ENCODE measurements at places on chromosomes 16 and 17.

DNA sequence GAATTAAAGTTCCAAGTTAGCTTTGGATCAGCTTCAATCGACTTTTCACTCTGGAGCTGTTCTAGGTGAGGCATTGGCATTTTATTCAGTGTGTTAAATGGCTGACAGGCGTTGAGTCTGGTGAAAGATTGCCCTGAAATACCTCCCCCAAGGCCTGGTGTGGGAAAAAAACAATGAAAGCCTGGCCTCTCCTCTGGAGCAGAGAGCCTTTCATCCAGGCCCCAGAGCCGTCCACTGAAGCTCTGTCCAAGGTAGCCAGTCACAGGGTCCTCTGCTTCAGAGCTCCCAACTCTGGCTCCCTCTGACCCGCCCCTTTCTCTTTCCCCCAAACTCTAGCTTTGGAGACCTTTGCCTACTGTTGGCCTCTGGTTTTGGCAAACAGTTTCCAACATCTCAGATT, 123.6 kb upstream of the CRHR1 start:
- H3K27me3 ChIP-seq: no peaks in the 10 kb centered on the region
- H3K4me3 ChIP-seq: no peak overlapping the region
- no peak for DNase-seq
- H3K4me1 ChIP-seq: no peaks in the 10 kb centered on the region
- H3K36me3 ChIP-seq: no peaks in the 10 kb centered on the region

GRCh38 chr16:4846503-4846900, 586 bp downstream of the GLYR1 start:
- H3K36me3 ChIP-seq: peaks cover 36% of the 10 kb centered on the region
- H3K4me1 ChIP-seq: peaks cover 12% of the 10 kb centered on the region
- peak overlapping the region; percentile 97 for H3K27ac ChIP-seq
- peak overlapping the region; percentile 74 for H3K4me3 ChIP-seq
- no peaks in the 10 kb centered on the region for H3K27me3 ChIP-seq

- no peak overlapping the region for H3K4me3 ChIP-seq
- no peak for DNase-seq
These were observed 27.2 kb upstream of the C16orf95 start for GRCh38 chr16:87344165-87344930.

DNA sequence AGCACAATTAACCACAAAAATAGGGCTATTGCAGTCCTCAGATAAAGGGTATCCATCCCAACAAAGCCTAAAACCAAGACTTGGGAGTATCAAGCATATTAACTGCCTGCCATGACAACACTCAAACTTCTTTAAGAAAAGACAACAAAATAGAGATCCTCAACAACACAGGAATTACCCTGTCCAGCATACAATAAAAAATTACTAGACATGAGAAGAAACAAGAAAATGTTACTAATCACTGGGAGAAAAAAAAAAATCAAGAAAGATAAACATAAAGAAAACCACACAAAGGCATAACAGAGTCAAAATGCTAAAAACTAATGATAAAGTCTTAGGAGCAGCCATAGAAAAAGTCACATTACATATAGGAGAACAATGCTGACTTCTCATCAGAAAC, 73.9 kb downstream of the SLC39A11 start:
- H3K27ac ChIP-seq: no peak overlapping the region
- H3K27me3 ChIP-seq: no peaks in the 10 kb centered on the region
- DNase-seq: no peak
- no peaks in the 10 kb centered on the region for H3K4me1 ChIP-seq

- peak; percentile 86 for DNase-seq
- no peak overlapping the region for H3K4me3 ChIP-seq
- H3K36me3 ChIP-seq: no peaks in the 10 kb centered on the region
- H3K27ac ChIP-seq: peak overlapping the region; percentile 75
- H3K27me3 ChIP-seq: peaks cover 5% of the 10 kb centered on the region
These were observed 4.4 kb downstream of the FMNL1 start for GRCh38 chr17:45225964-45226530.

DNA sequence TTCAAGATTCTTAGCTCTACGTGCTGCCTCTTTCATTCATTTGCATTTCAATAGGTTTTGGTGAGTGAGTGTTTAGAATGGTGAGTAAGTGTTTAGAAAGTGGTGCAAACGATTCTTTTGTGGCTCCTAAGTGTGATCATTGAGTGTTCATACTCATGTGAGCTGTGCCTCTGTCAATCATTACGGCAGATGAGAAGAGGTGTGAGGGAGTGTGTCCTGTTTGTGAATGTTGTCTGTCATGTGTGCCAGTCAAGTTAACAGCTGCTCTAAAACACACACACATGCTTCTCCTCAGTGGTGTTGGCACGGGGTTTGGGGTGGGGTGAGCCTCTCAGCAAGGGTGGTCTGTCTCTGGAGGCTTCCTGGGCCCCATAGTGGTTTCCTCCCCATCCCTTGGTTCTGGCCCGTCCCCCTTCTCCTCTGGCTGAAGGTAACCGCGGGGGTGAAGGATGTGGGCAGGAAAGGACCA, 11.4 kb downstream of the MYL4 start:
- H3K27me3 ChIP-seq: no peaks in the 10 kb centered on the region
- H3K36me3 ChIP-seq: no peaks in the 10 kb centered on the region
- H3K4me1 ChIP-seq: peaks cover 22% of the 10 kb centered on the region
- H3K27ac ChIP-seq: no peak overlapping the region
- no peak overlapping the region for H3K4me3 ChIP-seq

GRCh38 chr16:53498984-53499383, 4.0 kb downstream of the AKTIP start:
- H3K4me1 ChIP-seq: peaks cover 5% of the 10 kb centered on the region
- H3K36me3 ChIP-seq: peaks cover 54% of the 10 kb centered on the region
- no peaks in the 10 kb centered on the region for H3K27me3 ChIP-seq
- no peak for DNase-seq
- H3K4me3 ChIP-seq: no peak overlapping the region

DNA sequence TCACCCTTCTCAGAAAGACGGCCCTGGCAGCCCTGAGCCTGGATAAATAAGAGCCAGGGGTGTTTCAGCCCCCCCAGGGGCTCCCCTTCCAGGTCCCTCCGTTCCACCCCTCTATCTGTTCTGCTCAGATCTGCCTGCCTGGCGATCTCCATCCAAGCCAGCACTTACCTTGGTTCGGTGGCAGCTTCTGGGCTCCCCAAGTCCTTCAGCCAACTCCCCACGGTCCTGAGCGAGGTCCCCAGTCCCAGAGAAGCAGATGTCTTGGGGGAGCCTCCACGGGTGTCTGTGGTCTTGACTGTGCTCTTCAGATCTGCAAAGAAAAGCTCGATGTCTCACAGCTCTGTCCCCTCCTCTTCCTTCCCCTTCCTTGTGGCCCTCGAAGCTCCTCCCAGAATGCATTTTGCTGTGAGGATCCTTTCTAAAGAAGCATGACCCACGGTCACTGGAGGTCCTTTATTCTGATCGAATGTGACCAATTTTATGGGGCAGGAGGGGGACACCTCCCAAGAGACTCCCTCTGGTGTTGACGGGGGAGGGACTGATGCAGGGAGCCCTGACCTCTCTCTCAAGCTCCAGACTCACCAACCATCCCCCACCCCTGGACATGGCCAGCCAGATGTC, at the start of gene PIK3R6:
PIK3R6 (minus strand) TSS at position 314 of the 621 bp plus-strand sequence. CDS start 17,880 bp downstream, outside the sequence.
- DNase-seq: no peak
- no peaks in the 10 kb centered on the region for H3K27me3 ChIP-seq
- no peak within 1 kb of the TSS for H3K27ac ChIP-seq
- no peaks in the 10 kb centered on the region for H3K4me1 ChIP-seq
- H3K4me3 ChIP-seq: peak within 1 kb of the TSS; percentile 23
- H3K36me3 ChIP-seq: no peaks in the 10 kb centered on the region

GRCh38 chr16:56929639-56930038, 2.3 kb upstream of the HERPUD1 start:
- peaks cover 6% of the 10 kb centered on the region for H3K4me1 ChIP-seq
- no peaks in the 10 kb centered on the region for H3K27me3 ChIP-seq
- no peak for DNase-seq
- no peak overlapping the region for H3K27ac ChIP-seq
- H3K36me3 ChIP-seq: no peaks in the 10 kb centered on the region

DNA sequence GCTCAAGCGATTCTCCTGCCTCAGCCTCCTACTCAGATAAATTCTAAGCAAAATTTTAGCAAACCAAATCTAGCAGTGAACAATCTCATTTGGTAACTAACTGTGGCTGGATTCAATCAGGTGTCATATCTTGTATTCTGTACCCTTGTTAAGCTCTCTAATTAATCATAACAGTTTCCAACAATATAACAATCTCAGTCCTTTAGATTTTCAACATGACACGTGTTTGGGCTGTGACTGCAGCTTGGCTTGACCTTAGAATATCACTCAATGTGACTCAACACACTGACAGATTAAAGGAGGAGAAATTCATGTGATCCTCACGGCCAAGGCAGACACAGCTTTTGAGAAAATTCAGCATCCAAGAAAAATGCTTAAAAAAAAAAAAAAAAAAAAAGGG, 133.6 kb downstream of the BANP start:
- no peak for DNase-seq
- H3K27ac ChIP-seq: no peak overlapping the region

DNA sequence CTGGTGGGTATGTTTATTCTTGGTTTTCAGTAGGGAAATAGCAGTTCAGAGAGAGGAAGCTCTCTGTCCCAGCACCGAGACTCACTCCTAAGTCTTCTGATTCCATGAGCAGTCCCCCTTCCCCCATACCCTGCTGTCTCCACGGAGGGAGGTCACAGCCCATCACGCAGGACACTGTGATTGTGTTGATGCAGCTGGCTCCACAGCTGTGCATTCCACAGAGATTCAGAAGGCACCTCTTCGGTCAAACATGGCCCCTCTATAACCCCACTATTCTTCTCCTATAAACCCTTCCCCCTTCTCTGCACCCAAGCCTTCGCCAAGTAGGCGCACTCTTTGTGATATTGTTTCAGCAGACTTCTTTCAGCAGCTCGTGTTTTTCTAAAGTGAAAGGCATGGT, 104.3 kb upstream of the HLF start:
- no peak for DNase-seq
- no peak overlapping the region for H3K4me3 ChIP-seq
- no peak overlapping the region for H3K27ac ChIP-seq
- H3K36me3 ChIP-seq: no peaks in the 10 kb centered on the region

- DNase-seq: no peak
- H3K4me1 ChIP-seq: peaks cover 3% of the 10 kb centered on the region
These were observed 49.2 kb upstream of the STH start for GRCh38 chr17:45949755-45950320.

DNA sequence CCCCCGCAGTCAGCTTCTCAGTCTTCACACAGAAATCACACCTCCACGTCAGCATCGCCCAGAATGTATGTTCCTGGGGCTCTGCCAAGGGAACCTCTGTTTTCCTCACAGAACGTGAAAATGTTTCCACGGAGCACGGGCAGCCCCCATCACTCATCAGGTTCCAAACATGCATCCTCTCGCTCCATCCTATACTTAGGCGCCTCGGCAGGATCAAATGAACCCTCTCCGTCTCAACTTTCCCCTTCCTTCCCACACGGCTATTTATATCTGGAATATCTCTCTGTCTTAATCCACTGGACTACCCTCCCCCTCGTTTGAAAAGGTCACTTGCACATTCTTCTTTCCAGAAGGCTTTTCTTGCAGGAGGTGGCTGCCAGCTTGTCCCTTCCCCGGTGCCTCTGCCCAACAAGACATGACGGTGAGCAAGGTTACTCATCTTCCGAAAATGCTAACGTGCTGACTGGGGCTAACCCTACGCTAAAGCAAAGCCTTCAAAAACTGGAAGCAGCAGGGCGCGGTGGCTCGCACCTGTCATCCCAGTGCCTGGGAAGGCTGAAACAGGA, 21.6 kb downstream of the NXN start:
- H3K4me1 ChIP-seq: no peaks in the 10 kb centered on the region
- no peaks in the 10 kb centered on the region for H3K36me3 ChIP-seq
- no peak for DNase-seq
- H3K4me3 ChIP-seq: no peak overlapping the region

DNA sequence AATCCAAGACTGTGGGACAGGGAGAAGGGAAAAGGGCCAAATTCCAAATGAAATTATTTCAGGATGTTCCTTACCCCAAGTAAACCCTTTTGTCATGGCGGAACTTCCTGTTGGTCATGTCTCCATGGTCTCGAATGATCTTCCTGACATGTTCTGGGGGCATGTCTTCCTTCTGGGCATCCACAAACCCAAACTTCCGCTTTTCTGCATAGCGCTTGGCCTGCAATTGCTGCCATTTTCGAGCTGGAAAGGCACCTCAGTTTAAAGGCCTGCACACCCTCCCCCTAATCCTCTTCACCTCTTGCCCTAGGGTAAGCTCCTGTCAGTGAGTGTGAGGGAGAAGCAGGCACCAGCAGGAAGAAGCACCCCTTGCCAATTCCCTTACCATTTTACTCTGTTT, 1.2 kb downstream of the PRPF8 start:
- H3K36me3 ChIP-seq: peaks cover 50% of the 10 kb centered on the region
- H3K4me3 ChIP-seq: peak overlapping the region; percentile 71
- no peak for DNase-seq
- no peaks in the 10 kb centered on the region for H3K27me3 ChIP-seq

DNA sequence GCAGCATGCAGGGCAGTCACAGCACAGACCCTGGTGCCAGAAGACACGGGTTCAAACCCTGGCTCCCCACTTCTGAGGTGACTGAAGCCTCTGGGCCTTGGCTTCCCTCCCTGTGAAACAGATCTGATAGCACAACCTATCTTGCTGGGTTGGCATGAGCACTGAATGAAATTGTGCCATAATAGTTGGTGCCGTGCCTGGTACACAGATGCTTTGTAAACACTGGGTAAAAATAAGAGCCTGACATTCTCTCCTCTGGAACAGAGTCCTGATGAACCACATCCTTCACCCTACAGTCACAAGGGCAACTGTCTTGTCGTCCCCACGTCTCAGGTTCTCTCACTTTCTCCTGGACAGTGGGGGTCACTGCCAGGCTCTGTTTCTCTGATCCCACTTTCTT, 35.7 kb downstream of the NOS2 start:
- no peak for DNase-seq
- H3K27ac ChIP-seq: no peak overlapping the region
- H3K4me1 ChIP-seq: no peaks in the 10 kb centered on the region
- no peak overlapping the region for H3K4me3 ChIP-seq
- H3K27me3 ChIP-seq: no peaks in the 10 kb centered on the region

GRCh38 chr16:1493746-1494094, 560 bp downstream of the TELO2 start:
- H3K27ac ChIP-seq: peak overlapping the region; percentile 93
- no peaks in the 10 kb centered on the region for H3K27me3 ChIP-seq
- H3K4me1 ChIP-seq: peaks cover 9% of the 10 kb centered on the region
- H3K4me3 ChIP-seq: peak overlapping the region; percentile 93

DNA sequence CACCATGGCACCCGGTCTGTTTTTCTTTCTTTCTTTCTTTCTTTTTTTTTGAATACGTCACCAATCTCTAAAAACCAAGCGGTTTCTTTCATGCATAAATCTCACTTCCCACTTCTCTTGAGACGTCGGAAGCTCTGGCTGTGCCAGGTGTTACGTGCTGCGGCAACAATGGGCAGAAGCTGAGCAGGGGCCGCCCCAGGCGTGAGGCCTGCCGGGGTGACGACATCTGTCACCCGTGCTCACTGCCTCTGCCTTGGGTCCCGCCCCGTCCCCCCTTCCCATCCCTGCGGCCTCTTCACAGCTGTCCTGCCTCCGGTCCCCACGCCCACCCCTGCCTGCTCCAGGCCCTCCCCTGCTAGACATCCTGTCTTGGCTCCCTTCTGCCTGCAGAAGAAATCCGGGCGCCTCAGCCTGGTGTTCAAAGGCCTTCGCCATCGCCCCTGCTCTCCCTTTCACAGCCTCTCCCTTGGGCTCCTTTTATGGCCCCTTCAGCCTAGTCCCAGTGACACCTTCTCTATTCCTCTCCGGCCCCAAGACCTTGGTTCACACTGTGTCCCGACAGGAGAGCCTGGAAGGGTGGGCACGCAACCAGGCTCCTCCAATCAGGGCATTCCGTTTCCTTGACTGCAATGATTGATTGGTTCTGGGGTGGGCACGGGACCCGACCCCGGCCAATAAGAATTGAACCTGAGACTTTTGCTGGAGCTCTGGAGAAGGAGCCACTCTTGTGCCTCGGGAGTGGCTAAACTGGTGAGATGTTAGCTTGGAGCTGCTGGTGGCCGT, 4.8 kb downstream of the P2RX1 start:
- no peaks in the 10 kb centered on the region for H3K36me3 ChIP-seq
- DNase-seq: no peak
- no peaks in the 10 kb centered on the region for H3K27me3 ChIP-seq
- no peak overlapping the region for H3K4me3 ChIP-seq
- no peaks in the 10 kb centered on the region for H3K4me1 ChIP-seq
